ENCODE measurements at places on chromosomes 5 and 9. TPM values are rescaled to one million over a fixed set of nuclear protein-coding genes. Genes with fewer than 3 reads are reported as not detected.

GRCh38 chr5:169339869-169340268, 38.9 kb upstream of the SLIT3 start:
- no peaks in the 10 kb centered on the region for H3K4me1 ChIP-seq
- H3K4me3 ChIP-seq, result no peak overlapping the region
- no peak for DNase-seq
- no peak overlapping the region for H3K27ac ChIP-seq

Gene PNPLA7
- total RNA-seq, result 12.2 TPM

DNA sequence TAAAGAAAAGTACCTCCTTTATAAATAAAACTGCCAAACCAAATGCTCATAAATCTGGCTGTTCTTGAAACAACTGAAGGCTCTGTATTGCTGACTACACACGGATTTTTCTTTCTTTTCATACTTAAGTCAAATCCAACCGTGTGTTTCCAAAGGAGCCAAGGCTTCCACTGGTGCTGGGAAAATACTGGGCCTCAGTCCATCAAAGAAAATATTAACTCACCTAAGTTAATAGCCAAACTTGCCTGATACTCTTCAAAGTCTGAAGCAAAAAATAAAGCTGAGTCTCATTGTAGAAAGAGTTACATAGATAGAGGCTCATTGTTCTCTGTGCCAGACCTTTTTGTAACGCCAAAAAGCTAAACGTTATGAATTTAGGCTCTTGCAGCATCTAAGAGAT, 350.4 kb upstream of the CDH9 start:
- H3K4me3 ChIP-seq, result no peak overlapping the region
- no peaks in the 10 kb centered on the region for H3K4me1 ChIP-seq
- no peaks in the 10 kb centered on the region for H3K36me3 ChIP-seq
- no peaks in the 10 kb centered on the region for H3K27me3 ChIP-seq

DNA sequence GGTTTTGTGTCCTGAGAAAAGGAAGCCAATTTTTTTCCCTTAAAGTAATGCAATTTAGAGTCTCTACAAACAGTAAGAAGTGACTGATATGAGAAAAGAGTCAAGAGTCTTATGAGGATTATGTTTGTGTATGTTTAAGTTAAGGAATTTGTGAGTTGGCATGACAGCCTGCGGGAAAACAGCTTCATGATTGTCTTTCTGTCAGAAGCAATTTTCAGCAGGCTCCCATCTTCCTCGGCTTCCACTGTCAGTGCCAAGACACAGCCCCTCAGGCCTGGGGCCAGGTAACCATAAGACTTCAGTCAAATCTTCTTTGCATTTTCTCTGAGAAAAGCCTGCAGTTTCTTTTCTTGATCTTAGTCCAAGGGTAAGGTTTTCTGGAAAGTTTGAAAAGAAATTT, 17.0 kb upstream of the SELENOP start:
- H3K27me3 ChIP-seq, result no peaks in the 10 kb centered on the region
- peaks cover 19% of the 10 kb centered on the region for H3K4me1 ChIP-seq
- no peak for DNase-seq
- H3K27ac ChIP-seq, result no peak overlapping the region
- H3K36me3 ChIP-seq, result no peaks in the 10 kb centered on the region

DNA sequence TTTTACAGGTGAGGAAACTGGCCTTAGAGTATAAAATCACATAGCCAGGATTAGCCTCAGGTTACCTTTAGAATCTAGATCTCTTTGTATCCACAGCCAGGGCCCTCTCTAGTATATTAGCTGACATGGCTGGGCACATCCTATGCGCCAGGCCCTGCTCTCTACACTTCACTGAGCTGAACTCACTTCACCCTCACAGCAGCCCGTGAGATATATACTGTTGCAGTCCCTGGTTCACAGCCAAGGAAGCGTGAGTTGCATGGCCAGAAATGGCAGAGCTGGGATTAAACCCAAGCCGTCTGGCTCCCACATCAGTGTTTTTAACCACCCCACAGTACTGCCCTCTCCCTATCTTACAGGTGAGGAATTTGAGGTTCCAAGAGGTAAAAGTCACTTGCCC, 58.4 kb downstream of the DAB2IP start:
- peak overlapping the region; percentile 79 for H3K27ac ChIP-seq
- H3K4me3 ChIP-seq, result no peak overlapping the region

Gene NIPAL4
- total RNA-seq, result 2.8 TPM

GRCh38 chr9:121711797-121712196, 60.4 kb downstream of the DAB2IP start:
- DNase-seq, result peak; percentile 53
- no peaks in the 10 kb centered on the region for H3K27me3 ChIP-seq
- no peaks in the 10 kb centered on the region for H3K36me3 ChIP-seq
- no peak overlapping the region for H3K27ac ChIP-seq

GRCh38 chr9:120740132-120740531, 25.9 kb upstream of the MEGF9 start:
- no peaks in the 10 kb centered on the region for H3K4me1 ChIP-seq
- H3K27ac ChIP-seq, result no peak overlapping the region
- DNase-seq, result no peak
- H3K36me3 ChIP-seq, result no peaks in the 10 kb centered on the region
- H3K4me3 ChIP-seq, result no peak overlapping the region

Gene PCDHB14
- 9.4 TPM for total RNA-seq

- DNase-seq, result no peak
- no peaks in the 10 kb centered on the region for H3K4me1 ChIP-seq
- no peak overlapping the region for H3K4me3 ChIP-seq
- no peaks in the 10 kb centered on the region for H3K27me3 ChIP-seq
- no peaks in the 10 kb centered on the region for H3K36me3 ChIP-seq
Observed at GRCh38 chr5:94174748-94175411, 433.5 kb upstream of the POU5F2 start.

DNA sequence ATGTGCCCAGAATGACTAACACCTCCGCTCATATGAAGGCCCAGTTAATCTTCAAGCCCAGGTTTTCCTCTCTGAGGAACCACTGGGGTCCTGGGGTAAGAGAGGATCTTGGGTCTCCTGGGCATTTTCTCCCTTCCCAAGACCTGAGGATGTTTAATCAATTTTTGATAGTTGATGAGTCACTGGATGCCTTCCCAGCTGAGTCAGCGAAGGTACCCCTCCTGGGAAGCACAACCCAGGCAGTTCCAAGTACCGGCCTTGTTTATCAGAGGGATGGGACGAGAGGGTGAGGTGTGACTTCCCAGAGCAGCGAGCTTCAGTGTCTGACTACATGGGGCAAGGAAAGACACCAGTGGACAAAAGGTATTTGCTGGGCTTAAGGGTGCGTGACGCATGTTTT, 119.6 kb upstream of the IL12B start:
- no peak overlapping the region for H3K4me3 ChIP-seq
- no peak overlapping the region for H3K27ac ChIP-seq
- H3K4me1 ChIP-seq, result peaks cover 13% of the 10 kb centered on the region
- no peaks in the 10 kb centered on the region for H3K36me3 ChIP-seq

GRCh38 chr5:111004291-111004690, 67.2 kb upstream of the TSLP start:
- H3K4me1 ChIP-seq, result no peaks in the 10 kb centered on the region
- no peak overlapping the region for H3K27ac ChIP-seq
- no peak overlapping the region for H3K4me3 ChIP-seq

- no peak for DNase-seq
- H3K36me3 ChIP-seq, result no peaks in the 10 kb centered on the region
- no peaks in the 10 kb centered on the region for H3K4me1 ChIP-seq
Observed at GRCh38 chr9:7154003-7154619, 396.3 kb downstream of the KDM4C start.

GRCh38 chr5:178532236-178532635, 58.0 kb downstream of the COL23A1 start:
- DNase-seq, result no peak
- no peaks in the 10 kb centered on the region for H3K36me3 ChIP-seq
- H3K27me3 ChIP-seq, result no peaks in the 10 kb centered on the region
- no peaks in the 10 kb centered on the region for H3K4me1 ChIP-seq

GRCh38 chr9:129007035-129007765, 20.9 kb downstream of the SH3GLB2 start:
- H3K4me1 ChIP-seq, result peaks cover 13% of the 10 kb centered on the region
- H3K27ac ChIP-seq, result peak overlapping the region; percentile 63
- peak; percentile 77 for DNase-seq
- H3K36me3 ChIP-seq, result peaks cover 54% of the 10 kb centered on the region
- H3K27me3 ChIP-seq, result no peaks in the 10 kb centered on the region
- no peak overlapping the region for H3K4me3 ChIP-seq

DNA sequence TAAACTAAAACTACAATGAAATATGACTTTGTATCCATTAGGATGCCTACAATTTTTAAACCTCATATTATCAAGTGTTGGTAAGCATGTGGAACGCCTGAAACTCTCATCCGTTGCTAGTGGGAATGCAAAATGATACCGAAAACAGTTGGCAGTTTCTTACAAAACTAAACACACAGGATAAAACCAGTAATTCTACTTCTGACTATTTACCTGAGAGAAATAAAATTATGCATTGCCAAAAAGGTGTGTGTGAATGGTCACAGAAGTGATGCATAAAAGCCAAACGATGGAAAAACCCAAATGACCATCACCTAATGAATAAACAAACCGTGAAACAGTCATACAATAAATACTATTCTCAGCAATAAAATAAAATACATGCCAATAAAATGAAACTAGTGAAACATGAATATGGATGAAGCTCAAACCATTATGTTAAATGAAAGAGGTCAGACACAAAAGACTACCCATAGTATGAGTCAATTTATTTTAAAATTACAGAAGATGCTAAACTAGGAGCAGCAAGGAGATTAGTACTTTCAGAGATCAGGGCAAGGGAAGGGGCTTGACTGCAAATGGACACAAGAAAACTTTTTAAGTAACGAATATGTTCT, 13.4 kb downstream of the AUH start:
- no peaks in the 10 kb centered on the region for H3K27me3 ChIP-seq
- H3K36me3 ChIP-seq, result no peaks in the 10 kb centered on the region
- H3K4me3 ChIP-seq, result no peak overlapping the region
- no peak overlapping the region for H3K27ac ChIP-seq

Gene ARID3C
- not detected for total RNA-seq

Gene MSX2
- 0.66 TPM for total RNA-seq

DNA sequence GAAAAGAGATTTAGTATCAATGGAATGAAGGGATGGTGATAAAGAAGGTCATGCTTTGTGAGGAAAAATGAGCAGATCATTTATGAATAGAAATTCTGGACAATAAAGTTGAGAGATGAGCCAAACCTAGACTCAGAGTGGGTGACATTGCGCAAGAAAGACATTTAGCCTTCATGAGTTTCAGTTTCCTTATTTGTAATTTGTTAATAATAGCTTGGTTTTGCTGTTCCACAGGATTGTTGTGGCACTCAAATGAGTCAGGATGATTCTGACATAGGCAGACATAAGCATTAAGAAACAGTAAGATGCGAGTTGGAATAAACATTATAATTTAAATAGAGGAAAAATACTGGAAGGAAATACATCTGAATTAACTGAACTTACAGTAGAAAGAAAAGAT, 34.8 kb downstream of the ITGA2 start:
- DNase-seq, result no peak
- H3K27ac ChIP-seq, result no peak overlapping the region
- no peak overlapping the region for H3K4me3 ChIP-seq
- no peaks in the 10 kb centered on the region for H3K27me3 ChIP-seq
- no peaks in the 10 kb centered on the region for H3K36me3 ChIP-seq
- no peaks in the 10 kb centered on the region for H3K4me1 ChIP-seq

DNA sequence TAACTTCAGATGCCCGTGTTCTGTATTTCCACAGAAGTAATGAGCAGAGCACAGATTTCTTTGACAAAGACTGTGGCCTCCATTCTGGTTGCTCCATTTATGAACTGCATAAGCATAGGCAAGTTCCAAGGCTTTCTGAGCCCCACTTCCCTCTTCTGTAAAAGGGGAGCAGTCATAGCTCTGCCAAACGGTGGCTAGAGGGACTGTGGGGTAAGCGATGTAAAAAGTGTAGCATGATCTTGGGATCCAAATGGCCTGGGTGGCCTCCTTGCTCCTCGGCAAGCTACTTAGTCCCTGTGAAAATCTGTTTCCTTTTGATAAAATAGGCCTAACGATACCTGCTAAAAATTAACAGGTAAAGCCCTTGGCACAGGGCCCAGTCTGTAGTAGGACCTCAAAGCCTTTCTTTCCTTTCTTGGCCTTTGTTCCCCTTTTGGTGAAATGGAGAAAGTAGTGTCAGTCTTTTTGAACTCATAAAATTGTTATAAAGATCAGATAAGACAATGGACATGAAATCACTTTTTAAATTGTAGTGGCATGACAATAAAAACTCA, 646.6 kb downstream of the ACTL7B start:
- H3K27me3 ChIP-seq, result no peaks in the 10 kb centered on the region
- H3K4me1 ChIP-seq, result no peaks in the 10 kb centered on the region
- DNase-seq, result no peak
- no peak overlapping the region for H3K27ac ChIP-seq
- H3K4me3 ChIP-seq, result no peak overlapping the region

Gene QRFP
- not detected for total RNA-seq

DNA sequence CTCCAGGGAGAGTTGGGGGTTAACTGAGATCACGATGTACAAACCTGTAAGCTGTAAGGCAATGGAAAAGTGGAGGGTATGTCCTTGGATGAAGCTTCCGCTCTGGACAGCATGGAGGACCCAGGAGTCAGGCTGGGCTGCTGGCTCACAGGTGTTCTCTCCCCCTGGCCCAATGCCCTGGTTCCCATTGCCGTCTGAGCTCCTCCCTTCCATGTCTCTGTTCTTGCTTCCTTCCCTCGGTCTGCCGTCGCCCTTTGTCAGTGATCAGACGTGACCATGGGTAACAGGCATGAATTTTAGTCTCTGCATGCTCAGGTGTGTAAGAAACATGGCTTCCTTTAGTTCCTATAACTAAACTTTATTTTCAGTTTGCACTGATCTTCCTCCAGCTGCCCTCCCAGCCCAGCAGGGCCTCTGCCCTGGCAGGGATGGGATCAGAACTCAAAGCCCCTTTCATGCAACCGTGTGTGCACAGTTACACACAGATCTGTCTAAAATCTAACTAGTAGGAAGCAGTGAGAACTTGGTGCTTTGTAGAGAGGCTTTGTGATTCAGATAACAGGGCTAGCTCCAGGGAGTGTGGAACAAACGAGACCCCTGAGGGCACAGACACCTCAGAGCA, 51.7 kb upstream of the KCNMB1 start:
- DNase-seq, result no peak
- no peak overlapping the region for H3K4me3 ChIP-seq
- H3K4me1 ChIP-seq, result no peaks in the 10 kb centered on the region
- H3K27me3 ChIP-seq, result no peaks in the 10 kb centered on the region
- H3K36me3 ChIP-seq, result no peaks in the 10 kb centered on the region
- H3K27ac ChIP-seq, result no peak overlapping the region

Gene MCTP1
- total RNA-seq, result 20.5 TPM

Gene SHC3
- 0.68 TPM for total RNA-seq

DNA sequence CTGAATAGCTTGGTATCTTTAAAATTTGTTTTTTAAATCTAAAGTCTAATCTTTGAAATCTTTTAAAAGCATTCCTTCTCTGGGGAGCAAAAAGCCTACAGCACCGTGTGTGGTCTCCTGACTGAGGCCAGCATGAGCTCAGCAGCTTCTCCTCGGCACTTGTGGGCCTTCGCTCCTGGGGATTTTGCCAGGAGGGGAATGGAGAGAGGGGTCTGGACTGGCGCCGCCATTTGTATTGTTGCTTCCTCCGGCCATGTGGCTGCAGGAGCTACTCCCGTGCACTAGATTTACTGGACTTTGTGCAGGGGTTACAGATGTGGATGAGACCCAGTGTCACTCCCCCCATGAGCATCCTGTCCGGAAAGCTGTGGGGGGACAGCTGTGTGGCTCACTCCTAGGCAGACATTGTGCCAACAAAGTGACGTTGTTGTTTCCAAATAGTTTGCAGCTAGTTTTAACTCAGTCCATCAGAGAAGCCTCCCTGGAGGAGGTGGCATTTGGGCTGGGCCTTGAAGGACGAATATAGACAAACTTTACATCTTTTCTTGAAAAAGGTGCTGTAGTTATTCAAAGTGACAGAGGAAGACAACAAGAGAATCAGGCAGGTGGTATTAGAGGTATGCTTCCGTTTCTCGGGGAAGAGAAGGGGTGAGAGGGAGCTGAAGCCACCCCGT, 6.6 kb downstream of the OLFM1 start:
- DNase-seq, result no peak
- H3K4me1 ChIP-seq, result no peaks in the 10 kb centered on the region
- H3K36me3 ChIP-seq, result no peaks in the 10 kb centered on the region
- no peak overlapping the region for H3K27ac ChIP-seq

All from sigmoid colon (tissue), 7 donors.